Activated CD4-positive, alpha-beta T cell treated with anti-CD3 and anti-CD28 coated beads for 36 hours (primary cell): ENCODE measurements at places on chromosomes 16 and 17. TPM values are rescaled to one million over a fixed set of nuclear protein-coding genes. Genes with fewer than 3 reads are reported as not detected.

The NPIPB13 gene
- total RNA-seq, result 10.5 TPM

The CLDN7 gene
- total RNA-seq, result 0.72 TPM

DNA sequence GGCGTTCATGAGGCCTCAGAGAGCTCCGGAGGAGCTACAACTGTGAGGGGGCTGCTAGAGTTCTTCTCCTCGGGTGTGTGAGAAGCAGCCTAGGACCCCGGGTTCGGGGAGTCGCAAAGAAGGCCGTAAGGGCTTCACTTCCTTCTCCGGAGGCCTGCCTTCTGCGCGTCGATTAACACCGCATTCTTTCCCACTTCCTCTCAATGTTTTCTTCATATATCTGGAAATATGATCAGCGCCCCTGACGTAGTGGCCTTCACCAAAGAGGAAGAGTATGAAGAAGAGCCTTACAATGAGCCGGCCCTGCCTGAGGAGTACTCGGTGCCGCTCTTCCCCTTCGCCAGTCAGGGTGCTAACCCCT is 449 bp downstream of the SMCR8 start:
- DNase-seq, result peak; percentile 45
- H3K4me3 ChIP-seq, result peak overlapping the region; percentile 85
- no peaks in the 10 kb centered on the region for H3K27me3 ChIP-seq
- H3K4me1 ChIP-seq, result peaks cover 72% of the 10 kb centered on the region

DNA sequence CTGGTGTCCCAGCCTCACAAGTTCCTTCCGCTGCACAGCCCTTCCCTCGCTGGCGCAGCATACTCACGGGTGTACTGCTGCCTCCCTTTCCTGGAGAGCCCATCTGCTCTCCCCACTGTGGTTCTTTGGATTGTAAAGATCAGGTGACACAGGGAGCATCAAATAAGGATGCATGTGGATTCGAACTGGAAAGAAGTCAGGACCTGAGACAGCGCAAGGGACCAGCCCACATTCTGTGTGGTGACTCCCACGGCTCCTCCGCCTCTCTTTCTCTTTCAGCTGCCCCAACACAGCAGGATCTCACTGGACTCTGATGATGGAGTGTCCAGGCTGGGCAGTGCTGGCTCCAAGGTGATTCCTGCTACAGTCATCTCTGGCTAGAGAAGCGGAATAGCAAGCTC is 8.1 kb downstream of the LDAF1 start:
- no peak overlapping the region for H3K4me3 ChIP-seq
- peaks cover 32% of the 10 kb centered on the region for H3K36me3 ChIP-seq
- DNase-seq, result no peak
- no peaks in the 10 kb centered on the region for H3K4me1 ChIP-seq

DNA sequence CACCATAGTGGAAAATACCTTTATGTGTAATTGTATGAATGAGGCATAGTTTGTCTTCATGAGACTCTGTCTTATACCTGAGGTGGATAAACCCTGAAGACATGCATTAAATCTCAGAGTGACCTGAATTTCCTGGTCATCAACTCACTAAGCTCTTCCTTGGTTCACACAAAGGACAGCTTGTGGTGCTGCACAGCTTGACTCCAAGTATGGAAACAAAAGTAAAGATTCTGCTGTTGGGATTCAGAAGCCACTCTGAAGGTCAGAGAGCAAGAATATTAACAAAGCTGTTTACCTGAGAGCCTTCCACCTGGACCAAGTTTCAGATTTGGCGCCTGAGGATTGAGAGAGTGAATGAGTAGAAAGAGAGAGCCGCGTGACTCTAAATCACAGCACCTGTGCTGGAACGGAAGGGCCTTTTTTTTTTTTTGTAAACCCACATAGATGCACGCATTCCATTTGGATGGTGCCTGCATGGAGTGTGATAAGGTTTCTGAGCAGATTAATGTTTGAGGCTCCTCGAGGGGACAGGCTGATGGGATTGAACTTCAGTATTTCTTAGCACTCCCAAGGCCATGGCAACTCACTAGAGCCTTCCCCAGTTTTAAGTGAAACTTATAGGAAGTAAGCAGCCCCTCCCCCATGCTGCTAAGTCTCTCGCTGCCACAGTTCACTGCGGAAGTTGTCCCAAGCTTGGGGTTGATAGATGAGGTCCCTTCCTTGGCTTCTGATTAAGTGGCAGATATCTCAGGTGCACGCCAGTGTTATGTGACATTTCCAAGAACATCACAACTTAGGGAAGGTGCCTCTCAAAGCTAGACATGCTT is 28.7 kb downstream of the CALB2 start:
- H3K27ac ChIP-seq, result no peak overlapping the region
- H3K36me3 ChIP-seq, result no peaks in the 10 kb centered on the region
- peaks cover 2% of the 10 kb centered on the region for H3K4me1 ChIP-seq
- peaks cover 21% of the 10 kb centered on the region for H3K27me3 ChIP-seq
- no peak overlapping the region for H3K4me3 ChIP-seq

DNA sequence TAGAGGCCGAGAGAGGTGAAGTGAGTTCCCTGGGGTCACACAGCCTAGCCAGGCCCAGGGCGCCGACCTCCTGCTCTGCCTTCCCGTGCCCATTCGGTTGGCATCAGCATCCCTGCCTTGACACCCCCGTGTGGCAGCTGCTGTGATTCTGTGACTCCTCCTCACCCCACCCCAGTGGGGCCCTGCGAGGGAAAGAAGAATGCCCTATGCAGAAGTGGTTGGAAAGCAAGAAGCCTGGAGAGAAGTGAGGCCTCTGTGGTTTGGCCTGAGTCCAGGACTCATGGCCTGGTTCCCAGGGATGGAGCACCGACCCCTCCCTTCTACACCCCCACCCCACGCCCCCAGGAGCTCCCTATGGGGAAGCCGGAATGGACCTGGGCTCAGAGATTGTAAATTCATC is 296.2 kb downstream of the SEC14L1 start:
- H3K4me3 ChIP-seq, result peak overlapping the region; percentile 71
- H3K27me3 ChIP-seq, result no peaks in the 10 kb centered on the region
- peaks cover 99% of the 10 kb centered on the region for H3K4me1 ChIP-seq

DNA sequence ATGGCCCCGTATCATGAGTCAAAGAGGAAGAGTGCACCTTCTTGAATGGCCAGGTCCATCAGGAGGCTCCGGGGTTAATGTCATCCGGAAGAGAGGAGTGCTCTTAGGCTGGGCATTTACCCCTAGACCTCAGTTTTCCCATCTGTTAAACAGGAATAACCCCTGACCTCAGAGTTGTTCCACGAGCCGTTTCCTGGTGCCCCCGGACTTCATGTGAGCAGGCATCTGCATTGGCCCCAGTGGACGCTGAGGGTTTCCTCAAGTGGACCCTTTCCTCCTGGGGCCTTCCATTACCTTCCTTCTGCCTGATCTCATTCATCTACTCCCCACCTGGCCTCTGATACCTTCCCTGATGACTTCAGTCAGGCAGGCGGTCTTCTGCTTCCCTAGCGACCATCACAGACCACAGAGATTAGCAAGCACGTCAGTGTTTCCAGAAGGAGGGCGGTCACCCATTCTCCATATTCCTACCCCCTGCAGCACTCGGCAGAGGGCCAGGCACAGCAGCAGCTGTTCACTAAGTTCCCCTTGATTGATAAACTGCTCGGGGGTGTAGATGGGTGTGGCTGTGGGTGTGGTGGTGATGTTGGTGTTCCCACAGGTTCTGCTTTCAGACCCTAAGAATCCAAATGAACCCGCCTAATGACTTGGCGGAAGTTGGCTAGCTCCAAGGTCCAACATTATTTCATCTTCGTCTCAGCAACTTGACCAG is 346.6 kb upstream of the TNRC6C start:
- H3K27me3 ChIP-seq, result no peaks in the 10 kb centered on the region
- H3K4me1 ChIP-seq, result peaks cover 31% of the 10 kb centered on the region
- DNase-seq, result no peak
- peak overlapping the region; percentile 67 for H3K27ac ChIP-seq
- no peaks in the 10 kb centered on the region for H3K36me3 ChIP-seq

The CHST6 gene
- total RNA-seq, result not detected

The MTMR4 gene
- 77.9 TPM for total RNA-seq

DNA sequence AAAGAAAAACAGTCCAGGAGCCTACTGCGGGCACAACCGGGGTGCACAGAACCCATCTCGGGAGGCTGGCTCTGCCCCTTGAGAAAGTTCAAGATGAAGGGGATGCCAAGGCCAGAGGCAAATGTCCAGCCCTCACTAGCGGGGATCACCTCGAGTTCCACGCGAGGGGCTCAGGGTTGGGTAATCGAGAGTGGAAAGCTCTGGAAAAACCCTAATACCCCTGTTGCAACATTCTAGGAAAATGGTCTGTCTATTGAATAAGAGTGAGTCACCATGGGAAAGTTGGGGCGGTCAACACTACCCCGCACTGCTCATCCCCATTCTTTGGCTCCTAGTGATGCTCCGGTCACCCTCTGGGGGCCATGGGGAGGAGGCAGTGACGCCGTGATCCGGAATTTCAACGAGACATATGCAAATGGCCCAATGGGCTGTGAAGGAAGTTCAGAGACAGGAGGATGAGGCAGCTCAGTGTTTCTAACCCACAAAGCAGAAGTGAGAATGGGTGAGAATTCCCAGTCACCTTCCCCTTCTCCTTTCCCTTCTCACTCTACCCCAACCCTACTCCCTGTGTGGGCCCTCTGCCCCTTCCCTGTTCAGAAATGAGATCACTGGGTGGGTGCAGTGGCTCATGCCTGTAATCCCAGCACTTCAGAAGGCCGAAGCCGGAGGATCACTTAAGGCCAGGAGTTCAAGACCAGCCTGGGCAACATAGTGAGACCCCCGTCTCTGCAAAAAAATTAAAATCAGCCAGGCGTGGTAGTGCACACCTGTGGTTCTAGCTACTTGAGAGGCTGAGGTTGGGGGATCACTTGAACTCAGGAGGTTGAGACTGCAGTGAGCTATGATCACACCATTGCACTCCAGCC is 22.4 kb downstream of the SOCS3 start:
- no peak overlapping the region for H3K27ac ChIP-seq

The RASL10B gene
- total RNA-seq, result 2.7 TPM

- no peak overlapping the region for H3K4me3 ChIP-seq
- no peak overlapping the region for H3K27ac ChIP-seq
- peaks cover 6% of the 10 kb centered on the region for H3K4me1 ChIP-seq
Observed at GRCh38 chr16:18969855-18970240, 13.9 kb upstream of the TMC7 start.

The SPIRE2 gene
- 1.5 TPM for total RNA-seq

The KPNB1 gene
- 640 TPM for total RNA-seq

The MPP2 gene
- total RNA-seq, result 1.3 TPM

The ASPA gene
- total RNA-seq, result not detected

- DNase-seq, result no peak
- H3K4me1 ChIP-seq, result peaks cover 56% of the 10 kb centered on the region
- H3K27me3 ChIP-seq, result no peaks in the 10 kb centered on the region
- H3K4me3 ChIP-seq, result no peak overlapping the region
- H3K36me3 ChIP-seq, result no peaks in the 10 kb centered on the region
Observed at GRCh38 chr17:17109256-17109655, 67.0 kb downstream of the MPRIP start.

DNA sequence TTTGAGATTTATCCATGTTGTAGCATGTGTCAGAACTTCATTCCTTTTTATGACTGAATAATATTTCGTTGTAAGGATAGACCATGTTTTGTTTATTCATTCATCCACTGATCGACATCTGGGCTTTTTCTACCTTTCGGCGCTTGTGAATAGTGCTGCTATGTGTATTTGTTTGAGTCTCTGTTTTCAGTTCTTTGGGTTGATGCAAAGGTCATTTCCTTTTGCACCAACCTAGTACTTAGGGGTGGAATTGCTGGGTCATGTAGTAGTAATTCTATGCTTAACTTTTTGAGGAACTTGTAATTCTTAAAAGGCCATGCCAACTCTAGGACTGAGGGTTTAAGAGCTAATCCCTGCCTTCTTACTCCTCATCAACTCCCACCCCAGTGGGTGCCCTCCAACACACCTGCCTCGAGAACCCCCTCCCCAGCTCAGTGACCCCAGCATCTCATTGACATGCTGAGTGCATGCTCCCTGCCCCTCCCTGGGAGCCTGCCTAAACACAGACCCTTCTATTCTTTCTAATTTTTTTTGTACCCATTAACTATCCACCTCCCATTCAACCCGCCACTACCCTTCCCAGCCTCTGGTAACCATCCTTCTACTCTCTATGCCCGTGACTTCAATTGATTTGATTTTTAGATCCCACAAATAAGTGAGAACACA is 51.2 kb downstream of the ABAT start:
- H3K36me3 ChIP-seq, result no peaks in the 10 kb centered on the region
- no peak overlapping the region for H3K4me3 ChIP-seq
- H3K27me3 ChIP-seq, result no peaks in the 10 kb centered on the region

The SLC2A4 gene
- 0.16 TPM for total RNA-seq

GRCh38 chr17:82105882-82106687 is 8.0 kb upstream of the FASN start:
- DNase-seq, result peak; percentile 81
- H3K4me3 ChIP-seq, result peak overlapping the region; percentile 84
- peak overlapping the region; percentile 96 for H3K27ac ChIP-seq
- H3K4me1 ChIP-seq, result peaks cover 43% of the 10 kb centered on the region
- H3K36me3 ChIP-seq, result peaks cover 7% of the 10 kb centered on the region

GRCh38 chr17:64385187-64386083 is 5.2 kb downstream of the PECAM1 start:
- no peaks in the 10 kb centered on the region for H3K27me3 ChIP-seq
- peak; percentile 73 for DNase-seq
- peak overlapping the region; percentile 77 for H3K27ac ChIP-seq
- H3K4me1 ChIP-seq, result peaks cover 46% of the 10 kb centered on the region

The C16orf86 gene
- 3.0 TPM for total RNA-seq

DNA sequence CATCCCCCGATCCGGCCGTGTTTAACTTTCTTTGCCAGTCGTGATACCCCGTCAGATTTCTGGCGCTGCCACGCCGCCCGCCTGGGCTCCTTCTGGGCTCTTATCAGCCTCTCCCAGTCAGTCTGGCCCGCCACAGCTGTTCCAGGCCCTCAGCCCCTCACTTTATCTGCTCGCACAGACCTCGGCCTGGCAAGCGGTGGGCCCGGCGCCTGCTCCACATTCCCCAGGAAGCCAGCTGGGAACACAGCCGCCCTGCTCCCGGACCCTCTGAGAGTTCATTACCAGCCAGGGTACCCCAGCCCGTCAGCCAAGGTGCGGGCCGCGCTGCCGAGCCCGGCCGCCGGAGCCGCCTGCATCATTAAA is 157.5 kb downstream of the ZNF423 start:
- H3K36me3 ChIP-seq, result no peaks in the 10 kb centered on the region
- H3K27me3 ChIP-seq, result peaks cover 13% of the 10 kb centered on the region
- no peak for DNase-seq
- H3K27ac ChIP-seq, result no peak overlapping the region
- H3K4me3 ChIP-seq, result no peak overlapping the region
- no peaks in the 10 kb centered on the region for H3K4me1 ChIP-seq

- H3K4me3 ChIP-seq, result no peak overlapping the region
- peaks cover 9% of the 10 kb centered on the region for H3K36me3 ChIP-seq
- peaks cover 59% of the 10 kb centered on the region for H3K4me1 ChIP-seq
- H3K27me3 ChIP-seq, result no peaks in the 10 kb centered on the region
- no peak overlapping the region for H3K27ac ChIP-seq
Observed at GRCh38 chr17:57354673-57355072, 98.3 kb downstream of the MSI2 start.

- H3K4me1 ChIP-seq, result peaks cover 2% of the 10 kb centered on the region
- H3K4me3 ChIP-seq, result no peak overlapping the region
- no peaks in the 10 kb centered on the region for H3K36me3 ChIP-seq
- no peak overlapping the region for H3K27ac ChIP-seq
- no peak for DNase-seq
Observed at GRCh38 chr17:73628642-73629552, 15.3 kb downstream of the SDK2 start.

The KCNAB3 gene
- total RNA-seq, result 8.3 TPM
